Peyer's patch (tissue), 4 donors: ENCODE measurements at places on chromosomes 7 and 10.

GRCh38 chr7:27189295-27189996, 4.4 kb upstream of the HOXA11 start:
- no peak overlapping the region for H3K4me3 ChIP-seq
- H3K27me3 ChIP-seq = peaks cover 86% of the 10 kb centered on the region
- peaks cover 49% of the 10 kb centered on the region for H3K4me1 ChIP-seq

DNA sequence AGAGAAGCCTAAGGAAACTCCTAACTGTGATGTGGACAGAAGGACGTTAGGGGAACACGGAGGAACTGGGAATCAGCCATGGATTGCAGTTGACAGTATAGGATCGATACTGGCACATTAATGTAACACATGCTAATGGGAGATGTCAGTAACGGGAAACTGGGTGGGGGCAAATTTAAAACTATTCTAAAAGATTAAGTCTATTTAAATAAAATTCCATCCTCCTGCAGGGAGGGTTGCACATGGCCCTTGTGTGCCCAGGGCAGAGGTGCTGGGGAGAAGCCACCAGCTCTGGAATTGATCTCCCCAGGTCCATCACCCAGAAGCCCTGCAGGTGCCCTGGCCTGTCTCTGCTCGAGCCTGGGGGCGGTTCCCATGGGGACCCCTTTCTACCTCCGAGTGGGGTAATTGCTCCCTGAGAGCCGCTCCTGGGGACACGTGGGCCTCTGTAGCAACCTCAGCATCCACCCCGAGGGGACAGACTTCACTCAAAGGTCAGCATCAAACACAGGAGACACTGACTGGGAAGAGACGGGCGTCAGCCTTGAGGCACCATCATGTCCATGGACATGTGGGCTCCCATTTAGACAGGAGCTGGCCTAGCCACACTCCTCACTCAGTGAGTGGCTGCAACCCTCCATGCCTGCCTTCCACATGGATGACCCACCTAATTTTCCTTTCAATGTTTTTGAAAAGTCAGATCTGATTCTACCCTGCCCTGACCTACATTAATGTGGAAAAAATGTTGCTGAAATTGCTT, 21.1 kb downstream of the SCART1 start:
- H3K4me1 ChIP-seq = no peaks in the 10 kb centered on the region
- no peaks in the 10 kb centered on the region for H3K36me3 ChIP-seq
- no peak for DNase-seq

- H3K36me3 ChIP-seq = no peaks in the 10 kb centered on the region
- H3K4me1 ChIP-seq = no peaks in the 10 kb centered on the region
- no peak for DNase-seq
- no peak overlapping the region for H3K4me3 ChIP-seq
- no peak overlapping the region for H3K27ac ChIP-seq
These were observed 18.8 kb upstream of the HTR5A start for GRCh38 chr7:155051355-155051754.

DNA sequence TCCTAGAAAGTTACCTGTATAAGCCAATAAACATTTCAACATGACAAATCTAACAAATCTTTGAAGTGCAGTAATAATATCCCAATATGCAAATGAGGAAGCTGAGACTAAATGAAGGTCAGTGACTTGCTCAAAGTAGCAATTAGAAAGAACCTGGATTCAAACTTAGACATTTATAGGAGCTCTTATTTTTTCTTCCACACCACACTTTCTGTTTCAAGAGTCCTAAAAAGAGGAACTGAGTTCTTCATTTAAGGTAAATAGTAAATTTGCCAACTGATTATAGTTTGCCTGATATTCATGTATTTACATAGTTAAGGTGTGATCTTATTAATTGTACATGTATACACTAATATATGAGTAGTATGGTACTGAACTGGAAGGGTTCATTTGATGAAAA, 44.0 kb downstream of the KLHDC10 start:
- H3K36me3 ChIP-seq = no peaks in the 10 kb centered on the region
- no peaks in the 10 kb centered on the region for H3K27me3 ChIP-seq
- no peak overlapping the region for H3K27ac ChIP-seq
- H3K4me1 ChIP-seq = no peaks in the 10 kb centered on the region
- H3K4me3 ChIP-seq = no peak overlapping the region

GRCh38 chr10:125060482-125060825, 99.9 kb downstream of the CTBP2 start:
- peak overlapping the region; percentile 86 for H3K27ac ChIP-seq
- H3K4me1 ChIP-seq = peaks cover 10% of the 10 kb centered on the region
- no peaks in the 10 kb centered on the region for H3K27me3 ChIP-seq
- no peak for DNase-seq

- no peak for DNase-seq
- no peak overlapping the region for H3K4me3 ChIP-seq
- H3K27ac ChIP-seq = no peak overlapping the region
- no peaks in the 10 kb centered on the region for H3K36me3 ChIP-seq
These were observed 53.5 kb upstream of the SVIL start for GRCh38 chr10:29688230-29688661.

- no peak for DNase-seq
- H3K27ac ChIP-seq = no peak overlapping the region
- H3K4me1 ChIP-seq = no peaks in the 10 kb centered on the region
- no peaks in the 10 kb centered on the region for H3K36me3 ChIP-seq
These were observed 29.9 kb downstream of the SPOCK2 start for GRCh38 chr10:72058347-72058898.

- no peak overlapping the region for H3K4me3 ChIP-seq
- no peaks in the 10 kb centered on the region for H3K27me3 ChIP-seq
- no peak for DNase-seq
- no peak overlapping the region for H3K27ac ChIP-seq
These were observed 78.7 kb downstream of the CLEC2L start for GRCh38 chr7:139602143-139602722.

- no peak overlapping the region for H3K27ac ChIP-seq
- no peaks in the 10 kb centered on the region for H3K4me1 ChIP-seq
- no peaks in the 10 kb centered on the region for H3K36me3 ChIP-seq
- DNase-seq = no peak
- no peak overlapping the region for H3K4me3 ChIP-seq
These were observed 8.6 kb downstream of the FAM241B start for GRCh38 chr10:69638642-69639041.

GRCh38 chr7:73715648-73716317, 3.7 kb downstream of the STX1A start:
- peak overlapping the region; percentile 14 for H3K27ac ChIP-seq
- DNase-seq = no peak
- H3K36me3 ChIP-seq = no peaks in the 10 kb centered on the region
- no peak overlapping the region for H3K4me3 ChIP-seq
- H3K27me3 ChIP-seq = no peaks in the 10 kb centered on the region
- H3K4me1 ChIP-seq = peaks cover 43% of the 10 kb centered on the region

DNA sequence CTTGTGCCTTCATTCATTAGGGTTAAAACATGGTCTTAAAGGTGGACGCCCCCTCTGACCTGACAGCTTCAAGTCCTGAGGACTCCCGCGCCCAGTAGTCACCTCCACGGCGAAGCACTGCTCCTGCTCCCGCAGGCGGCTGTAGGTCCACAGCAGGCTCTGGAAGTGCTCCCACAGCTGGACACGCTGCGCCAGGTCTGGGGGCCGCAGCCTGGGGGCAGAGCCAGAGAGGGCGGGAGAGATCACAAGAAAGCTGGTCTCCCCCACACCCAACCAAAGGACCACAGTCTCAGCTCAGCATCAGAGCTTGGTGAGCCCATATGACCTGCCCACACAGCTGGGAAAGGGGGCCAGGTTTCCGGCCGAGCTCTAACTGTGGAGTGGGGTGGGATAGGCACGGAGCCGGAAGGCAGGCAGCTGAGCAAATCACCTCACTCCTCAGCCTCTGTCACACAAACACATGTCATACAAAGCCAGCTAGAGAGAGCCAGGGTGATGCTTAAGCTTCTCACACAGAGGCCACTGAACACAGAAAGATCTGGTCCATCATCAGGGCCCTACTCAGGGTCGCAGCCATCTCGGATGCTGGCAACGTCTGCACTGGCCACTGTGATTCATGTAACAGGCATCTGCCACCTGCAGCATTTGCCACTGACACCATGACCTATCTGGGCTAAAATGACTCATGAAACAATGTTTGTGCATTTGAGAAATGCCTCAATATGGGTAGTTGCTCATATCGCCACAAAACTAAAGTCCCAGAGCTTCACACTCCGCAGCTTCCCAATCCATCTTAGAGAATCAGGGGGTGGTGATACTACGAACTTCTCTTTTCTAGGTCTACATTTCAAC, 12.6 kb downstream of the HPS1 start:
- H3K27ac ChIP-seq = no peak overlapping the region
- no peak overlapping the region for H3K4me3 ChIP-seq
- H3K36me3 ChIP-seq = peaks cover 81% of the 10 kb centered on the region
- DNase-seq = no peak

GRCh38 chr7:137020351-137020750, 151.9 kb downstream of the CHRM2 start:
- H3K4me1 ChIP-seq = no peaks in the 10 kb centered on the region
- H3K27ac ChIP-seq = no peak overlapping the region
- no peaks in the 10 kb centered on the region for H3K27me3 ChIP-seq

DNA sequence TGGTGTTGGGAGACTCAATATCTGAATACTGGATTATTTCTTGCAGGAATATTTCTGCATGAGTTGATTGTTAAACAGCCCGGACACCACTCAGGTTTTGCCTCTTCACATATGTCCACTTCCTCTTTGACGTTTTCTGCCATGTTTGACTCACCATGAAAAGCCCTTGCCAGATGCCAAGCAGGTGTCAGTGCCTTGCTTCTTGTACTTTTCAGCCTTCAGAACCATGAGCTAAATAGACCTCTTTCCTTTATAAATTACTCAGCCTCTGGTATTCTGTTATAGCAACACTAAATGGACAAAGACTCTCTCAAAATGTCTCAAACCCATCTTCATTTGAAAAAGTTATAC, 24.7 kb upstream of the MACC1 start:
- H3K27ac ChIP-seq = no peak overlapping the region
- H3K4me1 ChIP-seq = peaks cover 7% of the 10 kb centered on the region
- no peaks in the 10 kb centered on the region for H3K27me3 ChIP-seq
- no peak overlapping the region for H3K4me3 ChIP-seq

DNA sequence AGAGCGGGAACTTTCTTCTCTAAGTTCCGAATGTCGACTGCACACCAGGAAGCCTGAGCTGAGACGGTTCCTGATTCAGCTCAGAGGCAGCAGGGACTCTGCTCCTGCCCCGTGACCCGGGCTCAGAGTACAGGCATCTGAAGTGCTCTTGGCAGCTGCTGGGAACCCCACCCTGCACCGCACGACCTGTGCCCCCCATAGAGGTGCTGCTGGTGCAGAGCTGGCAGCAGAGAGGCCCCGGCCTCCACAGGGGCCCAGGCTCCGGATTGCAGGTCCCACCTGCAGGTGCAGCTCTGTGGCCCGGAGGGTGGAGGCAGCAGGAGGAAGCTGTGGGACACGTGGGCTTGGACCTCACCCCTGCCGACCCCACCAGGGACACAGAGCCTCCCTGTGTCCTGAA, 39.5 kb upstream of the ADGRA1 start:
- no peak overlapping the region for H3K4me3 ChIP-seq
- no peaks in the 10 kb centered on the region for H3K4me1 ChIP-seq
- H3K27ac ChIP-seq = no peak overlapping the region
- H3K27me3 ChIP-seq = no peaks in the 10 kb centered on the region
